Activated CD4-positive, alpha-beta T cell treated with anti-CD3 and anti-CD28 coated beads for 36 hours (primary cell): ENCODE measurements at places on chromosomes 11 and 22.
A peak's percentile ranks its signal among the peaks of the same experiment; 100 is the strongest.

GRCh38 chr11:20875889-20876288 is 206.5 kb downstream of the NELL1 start:
- H3K4me1 ChIP-seq, result no peaks in the 10 kb centered on the region
- no peaks in the 10 kb centered on the region for H3K36me3 ChIP-seq
- H3K4me3 ChIP-seq, result no peak overlapping the region
- H3K27ac ChIP-seq, result no peak overlapping the region
- no peak for DNase-seq

DNA sequence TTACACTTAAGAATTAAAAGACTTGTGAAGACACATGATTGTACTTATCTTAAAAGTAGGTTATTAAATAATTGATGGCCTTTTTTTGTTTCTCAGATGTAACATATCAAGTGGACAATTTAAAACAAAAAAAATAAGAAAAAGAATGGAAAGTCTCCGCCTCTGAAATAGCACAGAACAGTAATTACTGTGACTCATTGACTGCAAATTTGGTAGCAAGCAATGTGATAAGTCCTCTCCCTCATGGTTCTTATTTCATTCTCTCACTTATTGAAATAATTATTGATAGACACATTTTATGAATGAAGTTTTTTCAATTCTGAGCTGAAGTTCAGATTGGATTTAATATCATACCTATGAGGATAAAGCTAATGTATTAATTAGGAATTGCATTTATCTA is 717.9 kb upstream of the LUZP2 start:
- DNase-seq, result no peak
- H3K27ac ChIP-seq, result no peak overlapping the region
- H3K4me1 ChIP-seq, result no peaks in the 10 kb centered on the region

DNA sequence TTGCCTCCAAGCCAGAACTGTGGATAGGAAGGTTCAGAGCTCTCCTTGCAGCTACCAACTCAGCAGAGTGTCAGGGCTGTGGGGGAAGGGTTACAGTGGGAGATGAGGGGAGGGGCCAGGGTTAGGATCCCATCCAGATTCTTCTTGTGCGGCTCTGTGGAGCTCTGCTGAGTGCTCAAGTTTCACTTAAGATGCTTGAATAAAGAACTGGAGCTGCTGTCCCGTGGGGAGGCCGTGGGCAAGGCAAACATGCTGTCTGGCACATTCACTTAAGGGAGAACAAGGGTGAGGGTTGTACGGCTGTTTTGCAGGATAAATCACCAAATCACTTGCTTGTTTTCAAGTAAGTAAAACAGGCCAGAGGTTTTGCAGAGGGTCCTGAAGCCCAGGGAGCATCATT is 197.1 kb downstream of the FAM76B start:
- no peak overlapping the region for H3K27ac ChIP-seq
- H3K36me3 ChIP-seq, result no peaks in the 10 kb centered on the region
- no peak for DNase-seq

DNA sequence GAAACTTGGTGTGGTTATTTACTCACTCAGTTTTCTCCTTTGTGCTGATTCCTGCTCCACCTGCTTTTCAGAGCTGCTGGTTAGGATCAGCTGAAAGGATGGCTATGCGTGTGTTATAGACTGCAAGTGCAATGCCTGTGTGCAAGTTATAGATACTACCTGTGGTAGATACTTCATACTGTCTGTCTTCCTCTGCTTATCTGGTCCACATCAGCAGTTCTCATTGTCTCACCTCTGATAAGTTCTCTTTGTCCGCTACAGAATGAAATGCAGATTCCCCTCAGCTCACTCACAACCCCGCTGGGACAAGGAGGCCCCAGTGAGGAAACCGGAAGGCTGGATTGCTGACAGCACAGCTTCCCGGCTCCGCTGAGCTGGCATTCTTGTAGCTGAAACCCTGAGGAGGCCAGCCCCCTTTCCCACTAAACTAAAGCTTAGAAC is 37.5 kb upstream of the LYVE1 start:
- DNase-seq, result no peak
- H3K4me3 ChIP-seq, result no peak overlapping the region
- H3K27ac ChIP-seq, result no peak overlapping the region

DNA sequence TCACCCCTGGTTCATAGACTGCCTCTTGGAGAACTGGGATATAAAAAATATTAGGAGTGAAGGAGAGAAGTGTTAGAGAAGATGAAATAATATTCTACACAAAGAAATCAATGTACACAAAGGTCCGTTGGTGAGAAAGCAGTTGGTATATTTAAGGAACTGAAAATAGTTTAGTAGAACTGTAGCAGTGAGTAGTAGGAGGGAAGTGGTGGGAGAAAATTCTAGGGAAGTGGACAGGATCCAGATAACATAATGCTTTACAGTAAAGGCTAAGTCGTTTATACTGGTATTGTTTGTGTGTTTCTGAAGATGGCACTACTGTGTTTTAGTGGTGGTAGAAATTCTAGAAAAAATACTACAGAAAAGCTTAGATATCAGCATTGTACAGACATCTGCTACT is 120.8 kb upstream of the CHORDC1 start:
- no peak overlapping the region for H3K27ac ChIP-seq
- DNase-seq, result no peak
- no peaks in the 10 kb centered on the region for H3K36me3 ChIP-seq
- H3K27me3 ChIP-seq, result peaks cover 2% of the 10 kb centered on the region
- H3K4me1 ChIP-seq, result no peaks in the 10 kb centered on the region

- no peaks in the 10 kb centered on the region for H3K4me1 ChIP-seq
- peaks cover 12% of the 10 kb centered on the region for H3K27me3 ChIP-seq
- no peaks in the 10 kb centered on the region for H3K36me3 ChIP-seq
- no peak for DNase-seq
- H3K4me3 ChIP-seq, result no peak overlapping the region
Observed at GRCh38 chr11:83480811-83481210, 194.6 kb upstream of the CCDC90B start.

GRCh38 chr11:71189768-71190315 is 62.5 kb downstream of the SHANK2 start:
- H3K4me3 ChIP-seq, result no peak overlapping the region
- H3K4me1 ChIP-seq, result no peaks in the 10 kb centered on the region
- H3K27ac ChIP-seq, result no peak overlapping the region
- H3K36me3 ChIP-seq, result no peaks in the 10 kb centered on the region

DNA sequence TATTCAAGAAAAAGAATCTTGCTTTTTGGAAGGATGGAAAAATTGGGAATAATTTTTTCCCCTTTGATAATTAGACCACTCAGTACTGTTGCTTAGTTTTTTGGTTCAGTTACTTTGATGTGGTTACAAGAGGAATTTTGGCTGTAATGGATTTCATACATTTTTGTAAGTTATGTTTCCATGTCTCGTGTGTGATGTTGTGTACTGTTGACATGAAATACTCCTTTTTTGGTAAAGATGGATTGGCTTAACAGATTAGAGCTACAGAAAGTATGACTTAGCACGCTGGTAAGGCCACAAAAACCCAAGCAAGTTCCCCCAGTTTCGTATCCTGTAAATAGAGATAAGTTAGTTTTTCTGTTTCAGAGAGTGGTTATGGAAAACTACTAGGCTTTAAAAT is 11.9 kb downstream of the TBCEL start:
- H3K36me3 ChIP-seq, result peaks cover 6% of the 10 kb centered on the region
- no peak overlapping the region for H3K4me3 ChIP-seq
- H3K27me3 ChIP-seq, result no peaks in the 10 kb centered on the region
- no peak overlapping the region for H3K27ac ChIP-seq
- peak; percentile 21 for DNase-seq
- peaks cover 21% of the 10 kb centered on the region for H3K4me1 ChIP-seq

GRCh38 chr22:22893891-22894739 is 6.5 kb downstream of the IGLL5 start:
- no peaks in the 10 kb centered on the region for H3K4me1 ChIP-seq
- no peak overlapping the region for H3K4me3 ChIP-seq
- H3K36me3 ChIP-seq, result no peaks in the 10 kb centered on the region
- DNase-seq, result no peak

DNA sequence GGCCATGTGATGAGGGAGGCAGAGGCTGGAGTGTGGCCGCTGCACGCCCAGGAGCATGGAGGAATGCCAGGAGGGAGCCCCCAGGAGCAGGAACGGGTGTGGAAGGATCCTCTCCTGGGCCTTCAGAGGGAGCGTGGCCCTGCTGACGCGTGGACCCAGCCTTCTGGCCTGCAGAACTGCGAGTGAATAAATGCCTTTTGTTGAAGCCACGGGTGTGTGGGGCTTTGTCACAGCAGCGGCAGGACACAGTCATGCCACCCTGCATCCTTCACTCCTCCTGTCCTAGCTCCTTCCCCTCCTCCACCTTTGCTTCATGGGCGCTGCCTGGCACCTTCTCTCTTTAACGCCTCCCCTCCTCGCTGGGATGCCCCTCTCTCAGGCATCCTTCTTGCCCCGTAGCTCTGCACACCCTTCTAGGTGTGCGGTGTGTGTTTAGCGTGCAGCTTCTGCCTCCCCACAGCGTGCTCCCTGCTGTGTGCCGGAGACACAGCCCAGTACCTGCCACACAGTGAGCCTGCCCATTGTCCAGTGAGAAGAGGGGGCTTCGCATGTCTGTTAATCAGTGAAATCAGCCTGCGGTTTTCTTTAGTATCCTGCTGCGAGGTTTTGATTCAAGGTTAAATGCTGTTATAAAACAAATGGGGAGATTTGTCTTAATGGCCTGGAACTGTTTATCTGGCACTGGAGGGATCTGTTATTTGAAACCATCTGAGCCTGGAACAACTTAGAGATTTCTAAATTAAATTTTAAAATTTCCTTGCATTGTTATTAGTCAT is 459.6 kb downstream of the TBC1D22A start:
- no peak overlapping the region for H3K27ac ChIP-seq
- H3K36me3 ChIP-seq, result no peaks in the 10 kb centered on the region
- no peaks in the 10 kb centered on the region for H3K4me1 ChIP-seq
- no peak overlapping the region for H3K4me3 ChIP-seq

DNA sequence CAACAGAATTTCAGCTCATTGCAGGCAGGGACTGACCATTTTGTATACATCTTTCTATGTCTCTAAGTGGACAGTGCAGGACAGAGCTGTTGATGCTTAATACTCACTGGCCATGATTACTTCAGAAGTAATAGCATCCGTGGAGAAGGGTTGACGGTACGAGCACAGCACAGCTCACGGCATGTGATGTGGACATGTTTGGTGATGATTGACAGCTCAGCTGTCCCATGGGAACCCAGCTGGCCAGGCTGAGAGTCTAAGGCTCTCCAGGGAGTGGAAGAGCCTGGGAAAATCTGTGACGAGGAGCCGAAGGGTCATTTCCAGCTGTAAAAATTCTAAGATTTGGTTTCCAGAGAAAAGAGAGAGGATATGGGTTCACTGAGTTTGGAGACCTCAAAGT is 198.2 kb downstream of the SNX19 start:
- no peak overlapping the region for H3K27ac ChIP-seq
- no peak overlapping the region for H3K4me3 ChIP-seq
- no peaks in the 10 kb centered on the region for H3K4me1 ChIP-seq
- peaks cover 5% of the 10 kb centered on the region for H3K27me3 ChIP-seq
- no peaks in the 10 kb centered on the region for H3K36me3 ChIP-seq

DNA sequence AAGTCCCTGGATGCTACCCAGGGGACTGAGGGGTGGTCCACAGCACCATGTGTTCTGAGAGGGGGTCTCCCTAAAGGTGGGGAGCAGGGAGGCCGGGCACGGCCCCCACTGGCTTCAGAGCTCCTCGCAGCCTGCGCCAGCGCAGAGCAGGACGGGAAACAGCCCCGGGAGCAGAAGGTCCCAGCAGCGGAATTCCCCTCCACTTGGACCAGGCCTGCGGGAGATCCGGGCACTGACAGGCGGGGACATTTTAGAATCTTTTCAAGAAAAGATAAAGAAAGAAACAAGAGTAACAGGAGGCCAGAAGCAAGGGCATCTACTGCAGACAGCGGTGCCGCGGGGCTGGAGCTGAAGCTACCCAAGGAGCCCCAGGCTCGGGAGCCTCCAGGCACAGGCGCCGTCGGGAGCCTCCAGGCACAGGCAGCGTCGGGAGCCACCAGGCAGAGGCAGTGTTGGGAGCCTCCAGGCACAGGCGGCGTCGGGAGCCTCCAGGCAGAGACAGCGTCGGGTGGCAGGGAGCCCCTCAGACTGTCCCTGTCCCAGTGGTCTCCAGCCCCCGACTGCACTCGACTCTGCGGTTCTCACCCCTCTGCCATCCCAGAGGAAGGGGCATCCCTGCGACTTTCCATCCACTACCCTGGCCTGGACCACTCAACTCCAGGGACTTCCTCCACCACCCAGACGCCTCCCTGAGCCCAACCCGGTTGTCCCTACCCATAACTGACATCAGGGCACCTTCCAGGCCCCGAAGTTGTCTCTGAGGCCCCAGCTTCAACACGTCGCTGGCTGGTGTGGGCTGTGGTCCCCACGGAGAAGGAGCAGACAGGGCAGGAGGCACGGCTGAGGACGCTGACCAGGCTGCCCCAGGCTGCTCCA is 211.1 kb downstream of the BRD1 start:
- H3K27me3 ChIP-seq, result no peaks in the 10 kb centered on the region
- no peaks in the 10 kb centered on the region for H3K4me1 ChIP-seq
- H3K27ac ChIP-seq, result no peak overlapping the region
- DNase-seq, result no peak
- H3K4me3 ChIP-seq, result no peak overlapping the region
- H3K36me3 ChIP-seq, result peaks cover 23% of the 10 kb centered on the region

GRCh38 chr11:81874635-81875034 is 859.0 kb downstream of the FAM181B start:
- DNase-seq, result peak; percentile 22
- H3K27ac ChIP-seq, result peak overlapping the region; percentile 53
- H3K27me3 ChIP-seq, result no peaks in the 10 kb centered on the region
- H3K4me1 ChIP-seq, result peaks cover 41% of the 10 kb centered on the region

DNA sequence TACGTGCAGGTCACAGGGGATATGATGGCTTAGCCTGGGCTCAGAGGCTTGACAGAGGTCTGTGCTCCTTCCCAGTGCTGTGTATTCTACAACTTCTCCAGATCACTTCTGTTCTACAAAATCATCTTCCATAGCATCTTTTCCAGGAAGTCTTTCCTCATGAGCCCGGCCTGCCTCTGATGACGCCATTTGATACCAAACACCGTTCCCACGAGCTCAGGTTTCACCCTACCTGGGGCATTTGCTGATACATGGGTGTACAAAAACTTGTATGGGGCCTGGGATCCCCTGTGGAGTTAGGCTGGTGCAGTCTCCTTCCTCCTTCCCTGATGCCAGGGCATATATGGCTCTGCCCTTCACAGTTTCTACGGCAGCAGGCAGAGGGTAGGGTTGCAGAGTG is 78.7 kb downstream of the NECTIN1 start:
- no peak overlapping the region for H3K27ac ChIP-seq
- no peaks in the 10 kb centered on the region for H3K4me1 ChIP-seq
- no peaks in the 10 kb centered on the region for H3K27me3 ChIP-seq
- no peak for DNase-seq
- no peaks in the 10 kb centered on the region for H3K36me3 ChIP-seq

GRCh38 chr11:121467965-121468364 is 15.2 kb upstream of the SORL1-AS1 start:
- H3K4me1 ChIP-seq, result peaks cover 93% of the 10 kb centered on the region
- H3K4me3 ChIP-seq, result peak overlapping the region; percentile 61
- H3K27ac ChIP-seq, result peak overlapping the region; percentile 96
- no peaks in the 10 kb centered on the region for H3K27me3 ChIP-seq
